Vein endothelial cell (primary cell): ENCODE measurements at places on chromosomes 12 and 14. TPM values are rescaled to one million over a fixed set of nuclear protein-coding genes. Genes with fewer than 3 reads are reported as not detected.

The DPF3 gene
- total RNA-seq = 4.2 and 7.0 TPM in 2 replicates

The ACACB gene
- total RNA-seq = 2.6 and 3.6 TPM in 2 replicates

The MAP1LC3B2 gene
- 0.33 and 0.86 TPM in 2 replicates for total RNA-seq

The ETV6 gene
- 37.7 and 39.2 TPM in 2 replicates for total RNA-seq

The TMEM263 gene
- 67.9 and 71.2 TPM in 2 replicates for total RNA-seq

The SLC7A7 gene
- total RNA-seq = 6.9 and 11.4 TPM in 2 replicates

The PROX2 gene
- under 0.01 TPM in 1 of 2 replicates, not detected in the other for total RNA-seq

The DDN gene
- 0.19 and 0.65 TPM in 2 replicates for total RNA-seq

The SERPINA9 gene
- not detected in 2 replicates for total RNA-seq

The HNF1A gene
- total RNA-seq = not detected in 2 replicates

The OR4L1 gene
- not detected in 2 replicates for total RNA-seq

The NPFF gene
- not detected in 2 replicates for total RNA-seq

The ACOT6 gene
- 0.29 TPM in 1 of 2 replicates, not detected in the other for total RNA-seq

The PLEKHG7 gene
- total RNA-seq = not detected in 2 replicates

The DCTN2 gene
- total RNA-seq = 145 and 151 TPM in 2 replicates

The TSPAN19 gene
- total RNA-seq = not detected in 2 replicates

The RFC5 gene
- total RNA-seq = 15.7 and 23.6 TPM in 2 replicates

The TBC1D30 gene
- total RNA-seq = 14.0 and 20.1 TPM in 2 replicates

The PPP1R36 gene
- 0.65 and 0.67 TPM in 2 replicates for total RNA-seq

The CDKN3 gene
- total RNA-seq = 22.5 and 40.1 TPM in 2 replicates

The SIRT4 gene
- total RNA-seq = 0.76 and 0.98 TPM in 2 replicates

The FAM222A gene
- total RNA-seq = 0.65 and 0.86 TPM in 2 replicates

The EVL gene
- total RNA-seq = 16.0 and 27.4 TPM in 2 replicates

The CARMIL3 gene
- under 0.01 TPM in 1 of 2 replicates, not detected in the other for total RNA-seq

The B4GALNT1 gene
- total RNA-seq = not detected in 2 replicates

The GALNT16 gene
- total RNA-seq = 0.29 and 0.33 TPM in 2 replicates

The VDR gene
- 0.33 and 0.38 TPM in 2 replicates for total RNA-seq

The TMCC3 gene
- 16.0 and 27.3 TPM in 2 replicates for total RNA-seq

The SLC8A3 gene
- total RNA-seq = 0.33 and 0.38 TPM in 2 replicates

The DPPA3 gene
- total RNA-seq = not detected in 2 replicates

The MMP17 gene
- 7.2 and 7.8 TPM in 2 replicates for total RNA-seq

The ACOT4 gene
- under 0.01 and 0.38 TPM in 2 replicates for total RNA-seq

The TEX22 gene
- total RNA-seq = 0.10 TPM in 1 of 2 replicates, not detected in the other

The TMEM30B gene
- total RNA-seq = 0.19 and 0.33 TPM in 2 replicates

The CMKLR1 gene
- under 0.01 and 0.10 TPM in 2 replicates for total RNA-seq

The RNASE3 gene
- total RNA-seq = not detected in 2 replicates

The RNASE7 gene
- total RNA-seq = not detected in 2 replicates

The PTGER2 gene
- total RNA-seq = not detected in 2 replicates

The SLC17A8 gene
- not detected in 2 replicates for total RNA-seq

The SMCO2 gene
- total RNA-seq = not detected in 2 replicates

The KITLG gene
- 11.1 and 39.6 TPM in 2 replicates for total RNA-seq

The SLC6A12 gene
- total RNA-seq = not detected in 2 replicates

The ETFRF1 gene
- total RNA-seq = 12.2 and 20.6 TPM in 2 replicates
